Sigmoid colon (tissue), 7 donors: ENCODE measurements at places on chromosomes 1 and 21. TPM values are rescaled to one million over a fixed set of nuclear protein-coding genes. Genes with fewer than 3 reads are reported as not detected.

Gene VTCN1
- not detected for total RNA-seq

Gene CFHR4
- total RNA-seq, result not detected

- DNase-seq, result no peak
Observed at GRCh38 chr1:107782217-107782845, 182.6 kb downstream of the VAV3 start.

Gene TNFRSF14
- total RNA-seq, result 73.4 TPM
